ENCODE measurements at places on chromosomes 16 and 17.

GRCh38 chr16:77943801-77944200 is 78.5 kb upstream of the CLEC3A start:
- H3K36me3 ChIP-seq, result no peaks in the 10 kb centered on the region
- H3K4me3 ChIP-seq, result no peak overlapping the region
- peaks cover under 1% of the 10 kb centered on the region for H3K27me3 ChIP-seq
- H3K4me1 ChIP-seq, result no peaks in the 10 kb centered on the region

GRCh38 chr16:88357317-88358022 is 25.3 kb upstream of the ZNF469 start:
- H3K4me3 ChIP-seq, result no peak overlapping the region
- no peaks in the 10 kb centered on the region for H3K4me1 ChIP-seq
- H3K27ac ChIP-seq, result no peak overlapping the region
- peaks cover 5% of the 10 kb centered on the region for H3K27me3 ChIP-seq
- DNase-seq, result no peak

DNA sequence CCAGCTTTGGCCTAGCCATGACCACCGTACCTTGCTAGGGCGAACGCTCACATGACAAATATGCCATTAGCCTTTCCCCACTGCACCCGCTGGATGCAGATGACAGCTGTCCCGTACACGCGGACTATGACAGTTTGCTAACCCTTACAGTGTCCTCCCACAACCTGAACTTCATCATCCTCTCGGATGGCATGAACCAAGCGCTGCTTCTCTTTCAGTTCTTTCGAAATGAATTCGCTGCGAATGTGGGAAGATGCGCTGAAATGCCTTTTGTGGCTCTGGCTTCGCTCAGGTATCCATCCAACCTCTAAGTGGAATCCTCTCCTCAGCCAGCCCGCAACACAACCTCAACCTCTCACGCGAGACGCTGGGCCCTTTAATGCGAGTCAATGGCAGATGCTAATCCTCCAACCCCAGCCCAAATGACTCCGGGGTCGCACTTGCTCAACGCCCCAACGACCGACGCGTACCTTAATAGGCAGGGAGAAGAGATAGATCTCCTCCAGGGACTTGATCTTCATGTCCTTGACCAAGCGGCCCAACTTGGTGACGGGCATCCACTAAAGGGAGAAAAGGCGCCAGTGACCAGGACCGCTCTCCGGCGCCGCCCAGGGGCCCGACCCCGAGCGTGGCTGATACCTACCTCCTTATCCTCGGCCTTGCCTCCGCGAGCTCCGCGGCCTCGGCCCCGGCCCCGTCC is 670 bp downstream of the RPS2 start:
- peak; percentile 50 for DNase-seq
- no peaks in the 10 kb centered on the region for H3K27me3 ChIP-seq
- peak overlapping the region; percentile 93 for H3K4me3 ChIP-seq
- peak overlapping the region; percentile 96 for H3K27ac ChIP-seq

GRCh38 chr17:4566785-4567184 is 6.4 kb upstream of the GGT6 start:
- H3K4me1 ChIP-seq, result peaks cover 7% of the 10 kb centered on the region
- no peak overlapping the region for H3K27ac ChIP-seq
- H3K4me3 ChIP-seq, result no peak overlapping the region
- H3K27me3 ChIP-seq, result no peaks in the 10 kb centered on the region
- peak; percentile 77 for DNase-seq

GRCh38 chr16:65769776-65770438 is 596.6 kb upstream of the CDH5 start:
- no peak overlapping the region for H3K4me3 ChIP-seq
- DNase-seq, result no peak
- no peaks in the 10 kb centered on the region for H3K27me3 ChIP-seq
- peaks cover 8% of the 10 kb centered on the region for H3K4me1 ChIP-seq
- H3K27ac ChIP-seq, result no peak overlapping the region

All from muscle of leg (tissue), 16 donors.